ENCODE measurements at places on chromosomes 11 and 22.
A peak's percentile ranks its signal among the peaks of the same experiment; 100 is the strongest.

GRCh38 chr22:49372111-49372529, 455.6 kb downstream of the BRD1 start:
- DNase-seq = no peak

DNA sequence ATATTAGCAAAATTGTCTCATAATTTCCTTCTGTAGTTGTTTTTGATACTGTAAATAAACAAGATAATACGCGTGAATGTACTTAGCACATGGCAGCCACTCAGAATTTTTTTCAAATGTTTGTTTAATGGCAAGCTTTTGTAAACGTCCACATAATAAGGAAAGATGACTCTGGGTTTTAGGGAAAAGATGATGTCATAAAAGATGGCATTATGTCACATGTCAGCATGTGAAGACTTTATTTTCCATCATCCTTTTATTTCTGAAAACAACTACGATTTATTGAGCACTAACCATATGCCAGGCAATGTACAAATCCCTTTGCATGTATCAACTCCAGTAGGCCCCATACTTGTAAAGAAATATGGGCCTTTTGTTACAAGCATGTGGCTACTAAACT, 139.9 kb downstream of the C11orf91 start:
- no peak for DNase-seq

- DNase-seq = peak; percentile 26
Measured at GRCh38 chr11:112837162-112837826, 123.9 kb upstream of the NCAM1 start.

DNA sequence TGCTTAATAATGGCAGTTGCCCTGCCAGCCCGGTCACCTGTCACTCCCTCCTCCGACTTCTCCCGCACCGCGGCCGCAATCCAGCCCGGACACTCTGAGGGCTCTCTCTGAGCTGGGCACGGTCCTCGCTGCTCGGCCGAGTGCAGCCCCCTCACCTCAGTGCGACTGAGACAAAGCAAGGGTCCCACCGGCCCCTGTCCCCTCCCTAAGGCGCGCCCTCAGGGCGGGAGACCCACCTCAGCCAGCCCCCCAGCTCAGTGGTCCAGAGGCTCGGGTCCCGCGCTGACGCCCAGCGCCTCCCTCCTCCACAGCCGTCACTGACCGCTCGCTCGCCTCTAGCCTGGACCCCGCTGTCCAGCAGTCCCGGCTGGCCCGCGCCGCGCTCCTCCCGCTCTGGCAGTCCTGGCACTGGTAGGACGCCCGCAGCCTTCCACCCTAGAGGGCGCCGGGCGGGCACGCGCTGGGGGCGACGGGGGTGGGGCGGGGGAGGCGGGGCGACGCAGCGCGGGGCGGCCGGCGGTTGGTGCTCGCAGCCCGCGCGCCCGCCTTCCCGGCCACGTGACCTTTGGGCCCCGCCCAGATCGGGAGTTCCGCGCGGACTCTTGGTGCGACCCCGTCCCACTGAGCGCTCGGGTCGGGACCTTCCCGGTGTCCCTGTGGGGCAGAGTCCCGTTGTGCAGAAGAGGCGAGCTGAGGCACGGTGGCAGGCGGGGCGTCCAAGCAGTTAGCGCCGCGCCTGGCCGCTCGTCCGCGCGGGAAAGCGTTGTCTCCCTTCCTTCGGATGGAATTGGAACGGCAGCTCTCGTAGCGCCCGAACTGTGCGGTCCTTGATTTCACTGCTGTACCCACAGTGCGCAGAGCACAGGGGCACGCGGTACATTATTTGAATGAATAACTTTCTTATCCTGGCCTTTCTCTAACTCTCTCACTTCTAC, 7.8 kb upstream of the L3MBTL2 start:
- DNase-seq = peak; percentile 62

DNA sequence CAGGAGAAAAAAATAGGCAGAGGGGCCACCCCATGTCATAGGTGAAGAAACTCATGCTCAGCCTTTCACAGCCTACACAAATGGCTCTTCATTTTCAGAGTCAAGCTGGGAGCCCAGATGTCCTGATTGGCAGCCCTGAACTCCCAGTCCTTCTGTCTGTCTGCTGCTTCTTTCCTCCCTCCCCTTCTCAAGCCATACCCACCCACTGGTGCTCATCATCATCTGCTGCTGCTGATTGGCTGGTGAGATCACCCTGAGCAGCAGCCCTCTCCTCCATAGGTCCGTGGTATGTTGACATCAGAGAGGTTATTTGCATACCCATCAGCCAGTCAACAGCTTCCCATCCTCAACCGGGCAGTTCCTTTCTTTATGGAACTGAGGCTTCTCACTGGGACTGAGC, 46.1 kb upstream of the PRDM11 start:
- peak; percentile 36 for DNase-seq

DNA sequence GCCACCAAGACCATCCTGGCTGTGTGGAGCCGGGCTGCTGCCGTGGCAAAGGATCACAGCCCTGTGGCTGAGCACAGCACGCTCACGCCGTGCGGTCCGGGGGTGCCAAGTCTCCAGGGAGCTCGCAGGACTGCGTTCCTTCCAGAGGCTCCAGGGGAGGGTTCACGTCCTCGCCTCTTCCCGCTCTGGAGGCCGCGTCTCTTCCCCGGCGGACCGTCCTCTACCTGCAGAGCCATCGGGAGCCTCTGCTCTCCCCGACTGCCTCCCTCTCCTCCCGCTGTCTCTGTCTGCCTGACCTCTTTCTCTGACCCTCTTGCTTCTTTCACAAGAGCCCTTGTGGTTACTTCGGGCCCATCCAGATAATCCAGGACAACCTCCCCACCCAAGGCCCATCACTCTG, 11.4 kb upstream of the MUC5AC start:
- DNase-seq = no peak

- no peak for DNase-seq
Measured at GRCh38 chr11:26219183-26220117, 112.5 kb upstream of the ANO3 start.

GRCh38 chr22:36386351-36386899, 1.3 kb downstream of the MYH9 start:
- peak; percentile 73 for DNase-seq

- no peak for DNase-seq
Measured at GRCh38 chr11:30348035-30348434, 25.1 kb downstream of the ARL14EP start.

DNA sequence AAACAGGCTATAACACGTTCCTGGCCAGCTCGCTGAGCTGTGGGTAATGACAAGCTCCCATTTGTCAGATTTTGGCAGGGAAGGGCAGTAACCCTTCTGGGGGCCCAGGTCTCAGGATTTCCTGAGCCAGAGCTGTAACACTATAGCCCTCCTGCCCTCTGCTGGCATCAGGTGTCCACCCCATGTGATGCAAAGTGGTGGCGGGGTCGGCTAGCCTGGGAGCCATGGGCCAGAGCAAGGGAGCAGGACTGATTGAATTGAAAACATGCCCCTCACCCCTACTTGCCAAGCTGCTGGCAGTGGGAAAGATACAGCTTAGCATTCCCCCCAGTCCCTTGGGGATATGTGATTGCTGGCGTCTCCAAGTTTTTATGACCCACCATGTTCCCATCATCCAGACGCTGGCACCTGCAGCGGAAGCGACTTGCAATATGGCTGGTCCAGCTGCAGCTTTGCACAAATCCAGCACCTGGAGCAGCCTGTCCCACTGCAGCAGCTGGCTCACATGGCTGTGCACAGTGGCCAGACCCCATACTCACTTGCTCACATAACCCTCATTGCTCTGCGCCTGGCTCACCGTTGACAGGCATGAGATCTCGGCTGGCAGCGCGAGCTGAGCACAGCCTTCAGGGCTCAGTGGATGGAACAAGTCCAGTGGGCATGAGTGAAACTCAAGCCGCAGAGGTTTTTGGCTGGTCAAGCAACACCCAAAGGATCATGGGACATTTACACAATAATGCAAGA, 1147.8 kb downstream of the JRKL start:
- DNase-seq = no peak

GRCh38 chr11:16193897-16194381, 162.4 kb downstream of the SOX6 start:
- no peak for DNase-seq

GRCh38 chr11:39327302-39327701, 2132.2 kb downstream of the LRRC4C start:
- no peak for DNase-seq

DNA sequence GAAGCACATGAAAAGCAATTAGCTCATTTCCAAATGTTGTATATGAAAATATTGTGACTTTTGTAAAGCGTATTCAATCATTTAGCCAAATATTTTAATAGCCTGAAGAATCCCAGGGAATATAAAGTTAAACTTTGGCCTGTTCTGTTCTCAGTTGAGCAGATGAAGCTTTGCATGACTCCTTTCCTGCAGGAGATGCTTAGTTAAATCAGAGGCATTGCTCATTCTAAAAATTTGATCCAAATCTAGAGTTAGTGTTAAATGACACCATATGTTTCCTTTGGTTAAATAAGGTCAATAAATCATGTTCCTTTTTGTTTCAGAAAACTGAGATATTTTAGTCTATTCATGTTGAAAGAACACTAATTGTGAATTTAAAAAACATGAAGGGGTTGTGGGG, 51.2 kb upstream of the BIRC3 start:
- no peak for DNase-seq
